Naive thymus-derived CD8-positive, alpha-beta T cell (primary cell): ENCODE measurements at places on chromosomes 6 and 20.

DNA sequence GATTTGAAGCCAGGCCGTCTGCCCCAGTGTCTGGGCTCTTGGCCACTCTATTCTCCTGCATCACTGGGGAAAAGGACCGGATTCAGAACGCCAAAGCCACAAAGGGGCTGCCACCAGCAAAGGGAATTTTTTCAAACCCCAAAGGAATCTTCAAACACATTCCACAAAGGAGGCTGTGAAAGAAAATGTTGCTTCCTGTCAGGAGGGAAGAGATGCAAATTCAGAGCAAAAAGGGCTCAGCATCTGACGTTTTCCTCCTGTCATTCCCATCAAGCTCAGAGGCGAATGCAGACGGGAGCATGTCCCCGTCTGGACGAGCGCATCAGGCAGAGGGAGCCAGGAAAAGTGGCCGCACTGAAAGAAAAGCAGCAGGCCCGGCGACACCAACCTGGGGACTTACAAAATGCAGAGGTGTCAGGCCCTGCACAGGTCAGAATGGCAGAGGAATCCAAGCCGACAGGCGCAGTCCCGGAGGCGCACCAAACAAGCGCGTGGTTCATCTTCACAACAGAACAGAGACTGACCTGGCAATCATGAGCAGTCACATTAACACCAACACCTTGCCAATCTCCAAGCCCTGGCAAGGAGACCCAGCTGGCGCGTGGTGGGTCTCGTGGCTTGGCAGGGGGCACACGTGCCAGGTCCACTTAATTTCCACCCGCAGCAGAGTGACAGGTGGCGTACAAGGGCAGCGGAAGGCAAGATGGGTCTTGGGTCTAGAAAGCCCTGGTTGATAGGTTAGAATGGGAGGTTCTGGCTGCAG lies 62.8 kb downstream of the GRM4 start:
- no peak for DNase-seq

GRCh38 chr6:170025935-170026750 lies 264.7 kb downstream of the DLL1 start:
- DNase-seq: no peak

DNA sequence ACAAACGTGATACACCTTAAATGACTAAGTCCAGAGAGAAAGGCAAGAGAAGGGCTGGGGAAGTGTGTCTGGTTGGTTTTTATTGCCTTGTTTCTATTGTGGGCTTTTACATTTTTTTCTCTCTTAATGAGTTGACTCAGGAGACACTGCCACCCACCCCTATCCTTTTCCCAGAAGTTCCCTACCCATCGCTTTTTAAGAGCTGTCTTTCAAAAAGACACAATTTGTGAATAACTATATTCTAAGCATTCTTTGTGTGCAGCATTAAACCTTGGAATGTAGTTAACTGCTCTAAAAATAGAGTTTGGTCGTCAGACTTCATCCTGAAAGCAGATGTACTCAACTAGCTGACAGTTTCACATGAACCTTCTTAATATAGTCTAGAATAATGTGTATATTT lies 174.9 kb downstream of the ISM1 start:
- no peak for DNase-seq

DNA sequence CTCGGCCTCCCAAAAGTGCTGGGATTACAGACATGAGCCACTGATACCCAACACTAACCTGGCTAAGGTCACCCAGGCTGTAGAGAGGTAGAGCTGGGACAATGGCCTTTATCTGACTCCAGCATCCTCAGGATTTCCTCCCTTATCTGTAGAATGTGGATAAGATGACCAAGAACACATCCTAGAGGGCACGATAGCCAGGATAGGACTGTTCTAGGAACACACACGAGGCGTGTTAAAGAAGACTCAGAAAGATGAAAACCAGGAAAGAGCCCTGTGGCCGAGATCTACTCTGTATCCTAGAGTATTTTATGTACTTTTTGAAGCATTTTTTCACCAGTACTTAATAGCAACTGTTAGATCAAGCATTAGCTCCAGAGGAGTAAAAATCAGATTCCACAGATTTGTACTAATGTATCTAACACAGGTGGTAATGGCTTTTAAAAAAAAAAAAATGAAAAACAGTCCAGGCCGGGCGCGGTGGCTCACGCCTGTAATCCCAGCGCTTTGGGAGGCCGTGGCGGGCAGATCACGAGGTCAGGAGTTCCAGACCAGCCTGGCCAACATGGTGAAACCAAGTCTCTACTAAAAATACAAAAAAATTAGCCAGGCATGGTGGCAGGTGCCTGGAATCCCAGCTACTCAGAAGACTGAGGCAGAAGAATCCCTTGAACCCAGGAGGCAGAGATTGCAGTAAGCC lies 17.3 kb downstream of the PPP1R10 start:
- DNase-seq: no peak

GRCh38 chr20:58710481-58711265 lies 18.1 kb downstream of the NPEPL1 start:
- no peak for DNase-seq

GRCh38 chr6:7532232-7532631 lies 9.2 kb upstream of the DSP start:
- DNase-seq: no peak
